ENCODE measurements at places on chromosomes 1 and 21.
A peak's percentile ranks its signal among the peaks of the same experiment; 100 is the strongest.

DNA sequence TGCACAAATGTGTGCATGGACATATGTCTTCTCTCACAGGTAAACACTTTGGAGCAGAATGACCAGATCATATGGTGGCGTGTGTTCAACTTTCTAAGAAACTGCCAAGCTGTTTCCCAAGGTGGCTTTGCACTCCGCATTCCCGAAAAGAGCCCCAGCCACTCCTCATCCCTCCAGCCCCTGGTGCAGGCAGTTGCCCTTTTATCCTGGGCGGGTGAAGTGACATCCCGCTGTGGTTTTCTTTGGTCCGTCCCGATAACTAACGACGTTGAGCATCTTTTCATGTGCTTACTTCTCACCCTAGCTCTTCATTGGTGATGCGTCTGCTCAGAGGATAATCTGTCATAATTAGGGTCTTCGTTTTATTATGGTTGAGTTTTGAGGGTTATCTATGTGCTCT lies 612.5 kb downstream of the MATN1 start:
- DNase-seq = no peak

DNA sequence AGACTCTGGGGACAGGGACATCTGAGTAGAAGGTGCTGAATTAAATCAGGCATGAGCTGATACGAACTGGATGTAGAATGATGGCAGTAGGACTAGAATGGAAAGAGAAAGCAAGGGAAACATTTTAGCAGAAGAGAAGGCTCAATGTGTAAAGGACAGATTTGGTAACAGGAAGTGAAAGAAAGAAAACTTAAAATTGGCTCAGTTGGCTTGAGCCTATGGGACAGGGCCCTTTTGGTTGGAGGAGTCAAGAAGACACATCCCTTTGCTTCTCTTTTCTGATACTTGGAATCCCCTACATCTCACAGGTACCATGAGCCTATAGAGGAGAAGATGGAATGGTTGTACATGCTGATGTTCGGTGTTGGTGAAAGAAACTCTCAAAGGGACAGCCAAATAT lies 300.6 kb upstream of the PLXNA2 start:
- peak; percentile 34 for DNase-seq

DNA sequence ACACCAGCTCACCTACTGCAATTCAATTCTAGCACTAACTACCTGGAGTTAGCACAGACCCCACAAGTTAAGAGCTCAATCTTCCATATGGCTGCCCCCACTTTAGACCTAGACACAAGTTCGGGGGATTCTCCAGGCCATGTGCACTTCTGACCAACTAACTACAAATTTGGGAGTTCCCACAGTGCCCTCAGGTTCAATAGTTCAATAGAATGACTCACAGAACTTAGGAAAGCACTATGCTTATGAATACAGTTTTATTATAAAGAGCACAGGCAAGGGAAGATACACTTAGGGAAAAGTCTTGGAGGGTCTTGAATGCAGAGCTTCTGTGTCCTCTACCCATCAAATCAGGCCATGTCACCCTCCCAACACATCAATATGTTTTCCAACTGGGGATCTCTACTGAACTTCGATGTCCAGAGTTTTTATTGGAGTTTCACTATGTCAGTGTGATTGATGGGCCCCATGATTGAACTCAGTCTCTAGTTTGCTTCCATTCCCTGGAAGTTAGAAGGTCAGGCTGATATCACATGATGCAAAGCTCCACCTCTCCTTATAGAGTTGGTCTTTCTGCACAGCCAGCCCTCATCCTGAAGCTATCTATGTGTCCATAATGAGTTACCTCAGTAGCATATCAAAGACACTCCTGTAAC lies 46.1 kb downstream of the RAVER2 start:
- DNase-seq = no peak

DNA sequence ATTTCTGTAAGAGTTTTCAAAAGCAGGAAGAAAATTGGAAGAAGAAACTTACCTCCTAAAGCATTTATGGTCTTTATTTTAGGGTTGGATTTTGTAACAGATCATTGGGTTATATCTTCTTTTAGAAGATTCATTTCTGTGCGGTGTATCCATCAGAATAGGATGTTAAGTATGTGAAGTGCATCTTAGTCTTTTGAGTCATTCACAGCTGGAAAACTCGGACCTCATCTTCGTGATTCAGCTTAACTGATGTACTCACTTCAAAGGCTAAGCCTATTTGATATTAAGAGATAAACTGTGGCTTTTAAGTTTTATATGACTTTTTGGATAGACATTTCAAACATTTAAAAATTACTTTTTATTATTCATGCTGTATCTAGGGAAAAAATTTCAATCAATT lies 56.3 kb downstream of the GIPC2 start:
- no peak for DNase-seq

- DNase-seq = no peak
Observed at GRCh38 chr1:1332031-1332755, 1.1 kb downstream of the TAS1R3 start.

DNA sequence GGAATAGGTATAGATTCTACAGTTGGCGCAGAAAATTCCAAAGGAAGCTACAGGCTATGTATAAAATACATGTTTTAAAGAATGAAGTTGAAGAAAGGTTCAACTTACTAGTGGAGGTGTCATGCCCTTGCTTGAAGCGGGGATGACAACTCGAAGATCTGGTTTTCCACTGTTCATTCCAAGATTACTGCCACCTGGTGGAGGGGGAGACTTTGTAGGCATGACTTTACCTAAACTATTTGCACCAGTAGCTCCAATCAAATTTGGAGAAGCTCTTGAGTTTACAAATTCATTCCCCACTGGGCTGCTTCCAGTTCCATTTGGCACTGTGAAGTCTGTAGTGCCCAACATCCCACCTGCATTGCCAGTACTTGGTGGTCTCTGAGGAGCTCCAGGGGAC lies 81.7 kb downstream of the AXDND1 start:
- peak; percentile 24 for DNase-seq

GRCh38 chr1:151513626-151514121 lies 2.5 kb downstream of the CGN start:
- no peak for DNase-seq

GRCh38 chr1:246261639-246262038 lies 245.4 kb downstream of the SMYD3 start:
- no peak for DNase-seq

GRCh38 chr21:15768853-15769252 lies 39.1 kb downstream of the USP25 start:
- DNase-seq = no peak

- peak; percentile 43 for DNase-seq
Observed at GRCh38 chr1:110155878-110156522, 5.7 kb downstream of the SLC6A17 start.

DNA sequence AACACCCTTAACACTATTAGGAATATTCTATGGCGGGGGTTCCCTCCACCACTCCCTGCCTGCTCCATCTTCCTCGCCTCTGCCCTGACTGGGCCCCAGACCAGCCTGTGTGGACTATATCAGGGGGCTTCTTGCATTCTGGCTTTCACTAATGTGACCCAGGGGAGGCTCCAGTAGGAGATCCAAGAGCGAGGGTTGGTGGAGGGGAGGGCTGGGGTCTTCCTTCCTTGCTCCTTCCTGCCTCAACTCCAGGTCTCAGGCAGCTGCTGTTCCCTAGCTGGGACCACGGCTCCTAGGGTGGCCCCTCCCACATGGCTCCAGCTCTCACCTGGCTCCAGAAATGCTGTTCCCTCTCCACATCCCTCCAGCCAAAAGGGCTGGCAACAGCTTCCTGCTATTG lies 257.4 kb downstream of the MATN1 start:
- DNase-seq = no peak

DNA sequence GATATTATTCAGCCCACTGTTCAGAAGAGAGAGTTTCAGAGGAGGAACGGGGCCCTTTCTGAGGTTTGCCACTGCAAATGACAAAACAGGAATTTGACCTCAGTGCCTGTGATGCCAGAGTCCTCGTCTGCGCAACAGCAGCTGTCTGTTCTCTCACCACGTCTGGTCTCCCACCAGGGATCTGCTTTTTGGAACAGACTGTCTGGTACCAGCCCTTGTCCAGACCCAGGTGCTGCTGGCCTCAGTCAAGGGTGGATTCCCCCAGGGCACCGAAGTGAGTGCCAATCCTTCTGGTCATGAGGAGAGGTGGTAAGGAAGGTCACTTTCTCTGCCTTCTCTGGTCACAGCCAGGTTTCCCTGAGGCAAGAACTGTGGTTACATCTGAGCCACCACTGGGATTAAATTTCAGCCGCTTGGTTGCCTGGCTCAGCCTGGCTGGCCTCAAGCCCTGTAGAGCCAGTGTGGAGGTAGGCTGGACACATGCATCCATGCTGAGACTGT lies 2.3 kb upstream of the BCAN start:
- no peak for DNase-seq

DNA sequence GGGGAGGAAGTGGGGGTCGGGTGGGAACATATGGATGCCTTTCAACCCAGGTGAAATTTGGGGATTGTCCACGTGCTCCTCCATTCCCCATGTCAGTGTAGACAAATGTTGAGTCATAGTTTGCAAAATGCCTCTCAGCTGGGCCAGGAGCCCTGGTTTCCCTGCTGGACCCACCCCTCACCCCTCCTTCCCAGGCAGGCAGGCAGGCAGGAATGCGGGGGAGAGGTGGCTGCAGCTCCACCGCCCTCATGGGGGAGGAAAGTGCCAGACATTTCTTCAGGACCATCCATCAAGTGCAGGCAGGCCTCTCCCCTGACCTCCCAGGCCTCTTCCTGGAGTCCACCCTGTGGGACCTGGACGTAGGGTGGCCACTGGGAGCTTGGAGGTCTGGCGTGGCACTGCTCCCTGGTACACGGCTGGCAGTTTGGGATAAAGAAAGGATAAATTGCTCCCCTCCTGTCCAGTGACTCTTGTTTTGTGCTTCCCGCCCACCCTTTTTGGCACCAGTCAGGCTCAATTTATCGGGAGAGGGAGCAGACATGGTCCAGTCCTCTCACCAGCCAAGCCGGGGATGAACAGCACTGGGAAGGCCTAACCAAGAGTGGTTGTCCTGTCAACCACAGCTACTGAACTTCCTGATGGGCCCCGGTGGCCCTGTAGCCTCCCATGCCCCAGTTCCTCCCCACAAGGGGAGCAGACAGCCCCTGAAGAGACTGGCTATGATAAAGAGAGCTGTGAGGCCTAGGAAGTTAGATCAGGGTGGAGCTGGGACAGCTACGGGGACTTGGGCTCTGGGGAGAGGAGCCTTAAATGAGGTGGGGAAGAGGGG lies 18.9 kb downstream of the NPR1 start:
- DNase-seq = no peak

DNA sequence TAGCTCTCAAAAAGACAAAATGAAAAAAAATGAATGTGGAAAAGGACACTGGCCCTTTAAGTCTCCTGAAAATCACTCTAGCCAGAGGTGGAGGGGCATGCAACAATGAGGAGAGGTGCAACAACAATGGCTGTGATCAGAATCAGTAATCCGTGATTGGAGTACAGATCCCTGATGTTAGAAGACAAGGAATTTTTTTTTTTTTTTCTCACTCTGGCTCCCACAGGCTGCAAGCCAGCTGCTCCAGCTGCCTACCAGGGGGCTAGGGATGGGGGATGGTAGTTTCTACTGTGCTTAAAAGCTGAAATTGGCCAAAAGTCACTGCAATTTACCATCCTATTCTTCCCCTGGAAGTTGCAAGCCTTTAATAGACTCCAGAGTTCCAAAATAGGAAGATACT lies 54.5 kb downstream of the STYXL2 start:
- DNase-seq = no peak

DNA sequence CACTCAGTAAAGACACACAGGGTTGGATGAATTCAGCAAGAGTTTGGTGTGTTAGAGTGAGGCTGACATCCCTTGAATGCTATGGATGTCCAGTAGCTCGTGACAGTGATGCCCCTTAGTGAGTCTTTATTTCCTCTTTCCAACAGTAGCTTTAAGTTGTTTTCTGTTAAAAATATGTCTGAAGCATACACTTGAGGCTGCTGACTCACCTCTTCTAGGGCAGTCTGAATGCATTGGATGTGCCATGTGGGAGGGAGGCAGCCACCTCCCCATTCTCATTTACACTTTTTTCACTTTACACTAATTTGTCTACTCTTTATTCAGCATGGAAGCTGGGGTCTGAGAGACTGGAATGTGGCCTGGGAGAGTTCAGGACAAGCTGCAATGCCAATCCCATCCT lies 17.6 kb downstream of the NOS1AP start:
- no peak for DNase-seq

DNA sequence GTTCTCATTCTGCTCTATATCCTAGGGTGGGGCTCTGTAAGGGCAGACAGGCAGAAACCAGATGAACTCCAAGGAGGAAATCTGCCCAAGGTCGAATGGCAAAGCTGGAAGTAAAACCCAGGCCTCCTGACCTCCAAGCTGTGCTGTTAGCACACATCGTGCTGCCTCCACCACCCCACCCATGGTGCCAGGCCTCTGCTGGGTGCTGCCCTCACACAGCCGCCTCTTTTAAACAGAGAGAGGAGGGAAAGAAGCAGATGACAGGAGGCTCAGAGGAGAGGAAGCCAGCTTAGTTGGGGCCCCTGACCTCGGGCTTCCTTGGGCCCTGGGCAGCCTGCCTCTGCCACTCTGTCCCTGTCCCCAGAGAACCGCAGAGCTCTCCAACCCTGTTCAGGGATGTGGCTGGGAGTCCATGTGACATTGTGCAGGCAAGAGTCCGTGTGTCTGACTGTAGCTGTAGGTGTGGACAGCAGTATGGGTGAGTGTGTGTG lies 1.1 kb downstream of the SYNC start:
- no peak for DNase-seq

- no peak for DNase-seq
Observed at GRCh38 chr1:201618389-201618788, 79.5 kb downstream of the NAV1 start.

GRCh38 chr1:55927702-55928290 lies 651.6 kb downstream of the PLPP3 start:
- no peak for DNase-seq

DNA sequence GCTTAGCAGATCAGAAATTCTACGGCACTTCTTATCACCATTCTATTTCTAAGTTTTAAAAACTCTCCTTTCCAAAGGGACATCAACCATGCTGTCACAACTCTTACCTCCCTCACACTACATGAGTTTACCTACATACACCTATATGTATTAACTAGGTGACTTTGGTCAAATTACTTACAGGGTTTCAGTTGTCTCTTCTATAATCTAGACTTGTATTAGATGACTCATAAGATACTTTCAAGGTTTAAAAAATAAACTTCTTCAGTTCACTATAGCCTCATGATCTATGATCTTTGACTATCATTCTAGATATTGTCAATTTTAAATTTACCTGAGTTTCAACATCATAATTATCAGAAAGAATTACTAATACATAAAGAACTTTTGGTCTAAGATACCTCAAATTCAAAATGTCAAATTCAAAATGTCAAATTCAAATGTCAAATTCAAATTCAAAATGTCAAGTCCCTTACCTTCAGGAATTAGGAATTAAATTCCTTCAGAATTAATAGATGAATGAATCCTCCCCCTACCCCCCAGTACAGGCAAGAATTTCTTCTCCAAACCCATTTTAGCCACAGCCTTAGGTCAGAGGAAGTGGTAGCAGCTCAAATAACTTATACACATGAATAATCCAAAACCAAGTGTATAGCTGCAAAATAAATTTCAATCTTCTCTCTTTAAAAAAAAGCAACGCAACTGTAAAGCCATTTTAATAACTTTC lies 31.1 kb downstream of the OTUD7B start:
- DNase-seq = no peak

All from GM12865 (cell line).